ENCODE measurements at places on chromosomes 12 and 14.

DNA sequence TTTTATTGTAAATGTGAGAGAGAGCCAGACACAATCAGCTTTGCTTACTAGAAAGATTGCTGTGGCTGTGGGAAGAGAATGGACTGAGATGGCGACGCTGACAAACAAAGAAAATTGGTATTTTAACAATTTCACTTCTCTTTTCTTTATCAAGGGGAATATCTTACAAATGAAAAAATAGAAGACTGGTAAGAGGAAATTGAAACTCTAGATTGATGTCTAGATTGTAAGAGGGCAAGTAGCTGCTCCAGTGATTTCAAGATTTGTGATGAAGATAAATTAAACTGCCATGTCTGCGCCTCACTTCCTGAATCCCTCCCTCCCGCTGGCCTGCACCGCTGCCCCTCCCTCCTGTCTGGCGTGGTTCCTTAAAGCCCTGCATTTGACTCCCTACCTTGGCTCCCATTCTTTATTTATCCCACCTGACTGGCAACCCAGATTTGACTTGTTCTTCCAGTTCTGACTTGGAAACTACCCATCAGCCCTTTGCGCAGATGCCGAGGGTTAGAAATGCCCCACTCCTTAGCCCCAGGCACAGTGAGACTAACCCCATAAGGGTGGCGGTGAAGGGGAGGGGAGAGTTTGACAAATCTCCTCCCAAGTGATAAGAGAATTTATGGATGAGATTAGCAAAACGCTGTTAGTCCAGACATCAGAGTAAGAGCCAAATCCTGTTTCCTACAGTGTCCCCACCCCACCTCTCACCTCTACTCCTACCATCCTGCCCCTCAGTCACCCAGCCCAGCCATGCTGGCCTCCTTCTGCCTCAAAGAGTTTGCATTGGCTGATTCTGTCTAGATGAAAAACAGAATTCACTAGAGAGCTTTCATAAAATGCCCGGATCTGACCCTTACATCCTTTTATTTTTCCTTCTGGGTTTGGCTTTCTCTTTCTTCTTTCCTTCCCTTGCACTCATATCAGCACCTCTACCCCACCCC lies 125.3 kb upstream of the ATF7IP start:
- no peak for DNase-seq

DNA sequence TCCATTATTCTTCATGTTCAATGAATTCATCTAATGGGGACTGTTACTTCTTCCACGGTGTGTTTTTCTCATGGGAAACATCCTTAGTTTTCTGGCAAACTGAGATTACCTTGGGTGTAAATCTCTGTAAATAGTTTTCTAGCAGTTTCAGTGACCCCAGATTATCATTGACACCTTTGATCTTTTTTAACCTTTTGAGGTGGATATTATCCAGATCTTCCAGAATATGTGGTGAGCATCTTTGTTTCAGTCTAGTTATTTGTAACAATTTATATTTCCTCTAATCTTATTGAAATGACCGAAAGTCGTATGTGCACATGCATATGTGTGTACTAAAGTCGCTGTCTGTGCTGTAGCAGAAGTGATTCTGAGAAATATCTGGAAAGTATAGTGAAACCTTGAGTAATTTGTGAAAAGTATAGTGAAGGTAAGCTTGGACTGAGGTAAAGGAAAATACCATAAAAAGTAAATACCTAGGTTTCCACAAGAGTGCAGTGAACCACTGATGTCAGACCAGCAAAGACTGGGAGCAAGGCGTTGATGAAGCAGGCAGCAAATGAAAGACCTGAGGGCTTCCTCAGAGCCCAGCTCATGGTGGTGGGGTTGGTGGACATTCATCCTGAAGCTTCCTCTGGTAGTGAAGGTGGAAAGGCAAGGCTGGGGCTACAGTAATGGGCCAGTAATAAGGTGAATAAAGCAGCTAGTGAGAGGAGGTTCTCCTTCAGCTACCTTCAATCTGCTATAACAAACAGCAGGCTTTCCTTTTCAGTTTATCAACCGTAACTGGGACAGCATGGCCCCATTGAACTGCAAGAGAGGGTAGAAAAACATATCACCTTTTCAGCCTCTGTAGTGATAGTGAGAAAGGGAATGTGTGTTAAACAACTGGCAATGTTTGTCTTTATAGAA lies 480.2 kb upstream of the FBXO33 start:
- no peak for DNase-seq

- no peak for DNase-seq
These were observed 668 bp downstream of the APPL2 start for GRCh38 chr12:105235281-105235731.

DNA sequence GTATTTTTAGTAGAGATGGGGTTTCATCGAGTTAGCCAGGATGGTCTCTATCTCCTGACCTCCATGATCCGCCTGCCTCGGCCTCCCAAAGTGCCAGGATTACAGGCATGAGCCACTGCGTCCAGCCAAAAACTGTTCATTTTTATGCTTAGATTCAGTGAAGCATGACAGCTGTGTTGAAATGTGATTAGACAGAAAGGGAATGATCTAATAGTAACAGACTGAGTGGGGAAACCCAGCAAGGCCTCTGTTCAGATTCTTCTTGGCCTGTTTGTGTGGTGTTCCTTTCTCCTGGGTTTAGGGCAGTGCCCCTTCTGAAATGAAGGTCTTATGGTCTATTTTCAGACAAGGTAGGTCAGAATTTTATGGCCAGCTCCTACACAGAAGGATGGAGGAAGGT lies 11.8 kb upstream of the ABCD4 start:
- no peak for DNase-seq

- no peak for DNase-seq
These were observed 14.7 kb downstream of the SERPINA1 start for GRCh38 chr14:94373708-94374107.

DNA sequence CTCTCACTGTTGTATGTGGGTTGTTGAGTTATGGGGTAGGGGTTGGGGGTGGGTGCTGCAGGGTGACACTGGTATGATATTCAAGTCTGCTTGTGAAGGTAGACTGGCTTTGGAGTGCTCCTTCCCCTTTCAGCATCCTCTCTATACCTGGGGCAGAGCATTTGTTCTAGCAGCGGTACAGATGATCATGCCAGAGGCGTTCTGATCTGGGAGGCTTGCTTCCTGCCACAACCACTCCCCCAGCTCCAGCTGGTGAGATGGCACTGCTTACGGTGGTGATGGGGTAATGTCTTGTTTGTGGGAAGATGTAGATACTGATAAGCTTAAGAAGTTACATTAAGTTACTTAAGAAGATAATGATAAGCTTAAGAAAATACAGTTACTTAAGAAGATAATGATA lies 131.8 kb downstream of the ERC1 start:
- DNase-seq = no peak

DNA sequence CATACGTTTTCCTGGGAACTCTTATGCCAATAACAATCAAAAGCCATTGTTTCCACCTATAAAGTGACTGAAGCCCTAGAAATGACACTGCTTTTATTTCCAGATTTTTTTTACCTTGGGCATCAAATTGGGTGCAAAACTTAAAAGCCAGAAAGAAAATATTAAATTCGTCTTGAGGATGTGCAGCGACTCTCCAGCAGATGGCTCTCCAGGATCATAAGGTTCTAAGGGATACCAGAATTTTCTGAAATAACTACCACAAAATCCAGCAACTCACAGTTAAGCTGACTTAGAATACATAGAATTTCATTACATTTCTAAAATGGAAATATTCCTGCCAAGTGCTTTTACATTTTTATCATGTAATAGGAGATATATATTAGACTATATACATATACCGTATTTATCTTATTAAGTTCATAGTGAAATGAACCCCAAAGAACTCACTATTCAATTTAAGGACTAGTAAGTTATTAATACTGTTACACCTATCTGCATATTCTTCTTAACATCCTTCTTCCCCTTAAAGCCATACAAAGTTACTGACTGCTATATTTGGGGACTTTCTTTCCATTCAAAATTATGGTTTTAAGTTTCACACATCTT lies 44.0 kb downstream of the ARMH4 start:
- peak; percentile 18 for DNase-seq

- no peak for DNase-seq
These were observed 21.1 kb upstream of the ADAM20 start for GRCh38 chr14:70555890-70556289.

GRCh38 chr14:55127460-55127951 lies 1.5 kb upstream of the LGALS3 start:
- DNase-seq = no peak

DNA sequence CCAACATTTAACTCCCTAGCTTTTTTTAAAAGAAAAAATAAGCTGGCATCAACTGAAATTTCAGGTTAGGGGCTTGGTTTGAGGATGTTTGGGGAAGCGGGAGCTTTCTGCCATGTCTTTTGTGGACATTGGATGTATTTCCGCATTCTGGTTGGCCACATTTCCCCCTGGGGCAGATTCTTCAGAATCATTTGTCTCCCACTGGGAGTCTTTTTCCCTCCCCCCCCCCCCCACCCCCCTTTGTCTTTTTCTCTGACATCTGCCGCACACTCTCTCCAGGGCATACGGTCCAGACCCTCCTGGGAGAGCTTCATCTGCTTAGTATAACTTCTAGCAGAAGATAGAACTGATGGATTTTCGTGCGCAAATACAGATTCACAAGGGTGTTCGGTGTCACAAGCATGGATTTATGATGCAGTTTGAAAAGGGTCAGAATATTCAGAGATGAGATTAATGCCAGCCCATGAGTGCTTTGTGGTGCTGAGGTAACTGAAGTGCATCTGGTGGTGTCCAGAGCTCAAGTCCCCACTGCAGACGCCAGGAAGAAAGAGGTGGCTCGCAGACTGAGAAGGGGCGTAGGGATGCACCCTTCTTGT lies 40.2 kb downstream of the ETV6 start:
- no peak for DNase-seq

GRCh38 chr14:52266782-52267181 lies 716 bp upstream of the PTGDR start:
- DNase-seq = no peak

DNA sequence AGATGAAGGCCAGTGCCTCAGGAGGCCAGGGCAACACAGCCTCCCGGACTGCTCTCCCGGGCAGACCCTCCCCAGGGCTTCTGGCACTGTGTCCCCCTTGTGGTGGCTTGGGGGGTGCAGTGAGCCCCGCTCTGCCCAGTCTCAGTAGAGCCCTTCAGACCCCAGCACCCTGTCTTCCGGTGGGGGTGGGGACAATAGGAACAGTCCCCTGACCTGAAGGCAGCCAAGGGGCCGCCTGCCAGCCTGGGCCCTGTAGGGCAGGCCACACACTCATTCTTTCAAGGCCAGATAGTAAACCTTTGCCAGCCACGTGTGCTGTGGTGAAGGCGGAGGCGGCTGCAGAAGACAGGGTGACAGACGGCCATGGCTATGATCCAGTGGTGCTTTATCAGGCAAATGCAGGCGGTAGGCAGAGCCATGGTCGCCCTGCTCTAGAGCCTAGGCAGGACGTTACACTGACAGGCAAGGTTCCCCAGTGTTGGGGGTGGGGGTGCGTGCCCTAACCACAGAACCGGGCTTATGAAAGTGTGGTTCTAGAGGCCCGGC lies 15.0 kb downstream of the ZFYVE21 start:
- DNase-seq = no peak

- no peak for DNase-seq
These were observed 108.6 kb downstream of the SAMD4A start for GRCh38 chr14:54675236-54676128.

- no peak for DNase-seq
These were observed 5.6 kb downstream of the KRR1 start for GRCh38 chr12:75505706-75506312.

DNA sequence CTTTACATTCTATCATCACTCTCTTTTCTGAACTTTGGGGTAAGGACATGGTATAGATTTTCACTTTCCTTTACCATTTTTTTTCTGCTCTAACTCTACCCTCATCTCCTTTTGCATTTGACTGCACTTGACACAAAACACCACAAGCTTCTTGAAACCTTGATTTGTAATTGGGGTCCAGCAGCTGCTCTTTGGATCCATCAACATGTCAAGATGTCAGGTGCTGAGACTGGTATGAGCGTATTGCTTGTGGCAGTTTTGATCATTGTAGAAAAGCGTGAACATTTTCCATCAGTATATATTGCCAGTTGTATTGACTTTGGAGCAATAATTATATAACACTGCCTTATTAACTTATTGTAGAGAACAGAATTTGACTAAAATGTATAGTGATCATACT lies 838.6 kb downstream of the TRHDE start:
- DNase-seq = no peak

GRCh38 chr12:101407049-101407435 lies 530 bp downstream of the ARL1 start:
- DNase-seq = no peak

DNA sequence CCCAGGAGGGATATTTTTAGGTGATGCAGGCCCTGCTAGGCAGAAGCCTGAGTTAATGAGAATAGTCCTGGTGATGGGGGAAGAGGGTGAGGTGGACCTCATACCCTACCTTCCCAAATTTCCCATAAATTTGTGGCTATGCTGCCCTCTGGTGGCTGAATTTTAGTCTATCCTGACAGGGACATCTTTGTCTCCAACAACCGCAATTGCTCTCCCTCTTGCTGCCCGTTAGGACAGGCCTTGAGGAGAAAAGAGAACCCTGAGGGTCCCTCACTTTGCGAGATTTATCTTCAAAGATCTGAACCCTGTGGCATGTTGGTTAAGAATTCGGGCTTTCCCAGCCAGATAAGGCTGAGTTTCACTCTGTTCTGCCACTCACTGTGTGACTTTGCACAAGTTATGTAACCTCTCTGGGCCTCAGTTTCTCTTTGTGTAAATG lies 9.8 kb upstream of the ZNF385A start:
- peak; percentile 45 for DNase-seq

- no peak for DNase-seq
These were observed 158.6 kb upstream of the C14orf180 start for GRCh38 chr14:104420990-104421389.

DNA sequence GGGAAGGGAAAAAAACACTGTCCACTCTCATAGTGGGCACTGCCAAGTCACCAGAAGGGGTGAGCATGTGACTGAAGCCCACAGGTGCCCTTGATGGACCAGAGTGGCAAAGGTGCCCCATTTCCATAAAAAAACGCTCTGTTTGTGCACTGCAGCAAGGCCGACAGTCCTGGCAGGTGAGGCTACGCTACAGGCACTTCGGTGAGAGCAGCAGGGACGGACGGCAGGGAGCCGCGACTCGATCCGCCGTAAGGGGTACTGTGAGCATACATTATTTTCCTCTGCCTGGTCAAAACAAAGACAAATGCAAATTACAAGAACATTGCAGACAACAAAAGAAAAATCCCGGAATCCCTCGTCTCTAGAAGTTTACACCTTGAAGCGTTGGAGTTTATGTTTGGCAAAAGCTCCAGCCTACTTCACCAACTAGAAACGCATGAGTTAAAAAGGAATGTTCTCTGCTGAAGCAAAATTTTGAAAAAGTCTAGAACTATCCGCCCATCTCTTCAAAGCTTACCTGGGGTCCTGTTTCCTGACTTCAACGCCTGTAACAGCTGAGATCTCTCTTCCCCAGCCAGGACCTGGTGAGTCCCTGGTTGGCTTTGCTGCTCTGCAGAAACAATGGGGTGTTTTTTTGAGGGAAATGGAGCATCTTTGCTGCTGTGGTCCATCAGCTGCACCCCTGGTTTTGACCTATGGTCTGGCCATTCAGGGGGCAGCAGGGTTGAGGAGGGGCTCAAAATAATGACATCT lies 52.9 kb upstream of the RFLNA start:
- no peak for DNase-seq

Measured in NCI-H1417 treated with DMSO at 0.1 percent for 48 hours (cell line).